IPS-NIHi11 (cell line): ENCODE measurements at places on chromosomes 1 and 21.

DNA sequence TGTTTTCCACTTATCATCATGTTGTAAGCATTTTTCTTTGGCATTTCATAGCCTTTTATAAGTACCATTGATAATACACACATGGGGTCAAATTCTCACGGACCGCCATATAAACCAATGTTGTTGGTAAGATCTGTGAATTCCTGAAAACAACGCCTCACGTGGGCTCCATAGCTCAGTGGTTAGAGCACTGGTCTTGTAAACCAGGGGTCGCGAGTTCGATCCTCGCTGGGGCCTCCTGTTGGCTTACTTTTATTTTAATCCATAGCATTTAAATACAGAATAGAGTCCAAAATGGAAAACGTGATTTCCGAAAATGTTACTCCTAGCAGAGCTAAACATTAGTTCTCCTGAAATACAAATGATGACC is 83.1 kb downstream of the HHIPL2 start:
- peak; percentile 63 for DNase-seq

GRCh38 chr1:89125913-89126580 is at the start of gene GBP2:
TSS of gene GBP2 (minus strand) at chr1:89126114. CDS start at chr1:89121966, 4,148 bp downstream.
- peak; percentile 24 for DNase-seq

- DNase-seq: no peak
Measured at GRCh38 chr1:189607477-189608096, 870.1 kb downstream of the BRINP3 start.

- DNase-seq: no peak
Measured at GRCh38 chr21:23633447-23633940, 1973.8 kb downstream of the MRPL39 start.

DNA sequence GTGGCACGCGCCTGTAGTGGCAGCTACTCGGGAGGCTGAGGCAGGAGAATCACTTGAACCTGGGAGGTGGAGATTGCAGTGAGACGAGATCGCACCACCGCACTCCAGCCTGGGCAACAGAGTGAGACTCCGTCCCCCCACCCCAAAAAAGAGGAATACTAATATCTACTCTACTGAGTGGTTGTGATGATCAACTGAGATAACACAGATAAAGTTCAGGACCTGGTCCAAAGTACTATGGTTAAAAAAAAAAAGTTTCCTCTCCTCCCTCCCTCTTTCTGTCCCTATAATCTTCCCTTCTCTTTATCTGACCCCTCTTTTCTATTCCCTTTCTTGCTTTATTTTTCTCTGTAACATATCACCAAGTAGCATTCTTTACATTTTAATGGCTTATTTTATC is 4.0 kb upstream of the RORC start:
- no peak for DNase-seq

DNA sequence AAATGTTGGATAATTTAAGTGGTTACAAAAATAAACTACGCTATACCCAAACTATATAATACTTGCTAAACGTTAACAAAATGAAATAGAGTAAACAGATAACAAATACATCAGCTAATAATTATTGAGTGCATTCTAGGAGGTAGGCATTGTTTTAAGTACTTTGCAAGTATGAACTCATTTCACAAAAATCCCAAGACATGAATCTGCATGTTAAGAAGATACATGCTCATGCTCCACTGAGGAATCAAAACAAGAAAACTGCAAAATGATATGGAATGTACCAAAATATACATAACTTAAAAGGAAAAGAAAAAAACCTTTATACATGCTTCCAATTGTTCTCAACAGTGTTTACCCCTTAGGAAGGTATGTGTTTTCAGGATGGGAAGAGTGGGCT is 2.5 kb downstream of the FRRS1 start:
- DNase-seq: no peak

GRCh38 chr1:67840449-67840848 is 7.2 kb upstream of the GNG12 start:
- peak; percentile 17 for DNase-seq

- DNase-seq: no peak
Measured at GRCh38 chr1:45566722-45567121, 16.1 kb downstream of the AKR1A1 start.

GRCh38 chr21:43956670-43957035 is 55.5 kb upstream of the TRAPPC10 start:
- DNase-seq: no peak

DNA sequence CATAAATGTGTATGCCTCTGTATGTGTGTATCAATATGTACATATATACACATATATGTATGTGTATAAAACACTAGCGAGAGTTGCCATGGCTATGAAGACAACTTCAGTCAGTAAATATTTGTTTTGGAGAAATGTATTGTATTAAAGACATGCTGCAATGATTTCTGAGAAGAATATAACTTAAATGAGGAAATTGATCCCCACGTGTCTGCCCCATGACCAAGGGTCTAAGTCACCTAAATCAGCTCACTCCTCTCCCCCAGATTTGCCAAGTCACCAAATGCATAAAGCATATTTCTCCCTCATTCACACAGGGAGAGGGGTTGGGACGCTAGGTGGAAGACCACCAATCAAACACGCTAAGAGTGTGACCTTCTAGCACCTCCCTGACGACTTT is 58.3 kb upstream of the LYST start:
- DNase-seq: no peak

GRCh38 chr1:22741118-22741517 is 30.5 kb downstream of the EPHB2 start:
- DNase-seq: no peak

DNA sequence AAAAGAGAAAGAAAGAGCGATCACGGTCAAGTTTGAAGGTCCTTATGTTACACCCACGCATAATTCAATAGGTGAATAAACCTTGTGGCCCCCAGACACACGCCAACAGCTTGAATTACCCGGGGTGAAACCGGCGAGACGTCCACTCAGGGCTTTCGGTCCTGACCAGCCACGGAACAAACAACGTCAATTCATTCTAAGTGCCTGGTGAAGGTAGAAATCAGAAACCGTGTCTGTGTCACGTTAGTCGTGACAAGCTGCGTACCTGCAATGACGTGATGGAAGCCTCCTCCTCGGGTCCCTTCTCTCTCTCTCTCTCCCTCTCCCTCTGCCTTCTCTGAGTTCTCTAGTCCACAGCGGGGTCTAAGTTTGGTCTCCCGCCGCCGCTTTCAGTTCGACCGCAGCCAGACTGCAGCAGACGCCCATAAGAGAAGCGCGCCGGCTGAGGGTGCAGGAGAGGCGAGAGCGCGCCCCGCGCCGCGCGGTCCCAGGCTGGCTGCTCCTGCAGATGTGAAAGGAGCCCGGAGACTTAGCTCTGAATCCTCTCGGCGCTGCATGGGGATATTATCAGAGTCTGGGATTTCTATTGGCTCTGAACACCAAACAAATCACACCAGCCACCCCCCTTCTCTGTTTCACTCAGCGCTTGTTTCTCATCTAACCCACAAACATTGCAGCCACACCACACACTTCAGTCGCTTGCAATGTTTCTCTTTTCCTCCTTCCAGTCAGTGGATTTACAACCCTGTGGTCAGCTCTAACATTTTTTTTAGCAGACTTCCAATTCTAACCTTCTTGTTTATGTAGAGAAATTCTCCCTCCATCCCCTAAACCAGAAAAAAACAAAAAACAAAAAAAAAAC is at the start of gene GREM2:
Gene GREM2, minus strand, starts transcription at position 537 of the 862 bp plus-strand sequence. CDS start 118,680 bp downstream, outside the sequence.
- DNase-seq: peak; percentile 54

DNA sequence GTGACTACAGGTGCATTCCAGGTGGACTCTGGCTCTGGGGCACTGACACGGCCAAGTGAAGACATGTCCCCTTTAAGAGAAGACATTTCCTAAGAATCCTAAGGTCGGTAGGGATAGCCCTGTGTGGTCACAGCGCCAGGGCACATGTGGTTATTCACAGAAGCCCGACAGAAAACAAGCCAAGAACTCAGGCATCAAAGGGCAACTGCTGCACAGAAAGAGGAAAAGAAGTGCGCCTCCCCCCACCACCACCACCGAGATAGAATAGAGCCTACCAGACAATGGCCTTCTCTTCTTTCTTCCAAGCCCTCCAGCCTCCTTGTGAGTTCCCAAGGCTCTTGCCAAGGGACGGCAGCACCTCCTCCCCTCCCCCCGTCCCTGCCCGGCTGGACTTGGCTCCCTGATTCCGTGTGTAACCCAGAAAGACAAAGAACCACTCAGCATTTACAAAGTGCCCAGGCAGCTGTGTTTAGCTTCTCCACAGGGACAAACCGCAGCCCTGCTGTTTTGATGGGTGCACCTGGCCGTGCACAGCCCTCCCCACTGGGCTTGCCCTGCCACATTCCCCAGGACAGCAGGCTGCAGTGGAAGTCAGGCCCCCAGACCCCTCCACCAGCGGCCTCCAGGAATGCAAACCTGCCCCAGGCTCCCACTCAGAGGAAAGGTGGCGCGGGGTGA is 30.2 kb downstream of the TMPRSS2 start:
- DNase-seq: peak; percentile 78

DNA sequence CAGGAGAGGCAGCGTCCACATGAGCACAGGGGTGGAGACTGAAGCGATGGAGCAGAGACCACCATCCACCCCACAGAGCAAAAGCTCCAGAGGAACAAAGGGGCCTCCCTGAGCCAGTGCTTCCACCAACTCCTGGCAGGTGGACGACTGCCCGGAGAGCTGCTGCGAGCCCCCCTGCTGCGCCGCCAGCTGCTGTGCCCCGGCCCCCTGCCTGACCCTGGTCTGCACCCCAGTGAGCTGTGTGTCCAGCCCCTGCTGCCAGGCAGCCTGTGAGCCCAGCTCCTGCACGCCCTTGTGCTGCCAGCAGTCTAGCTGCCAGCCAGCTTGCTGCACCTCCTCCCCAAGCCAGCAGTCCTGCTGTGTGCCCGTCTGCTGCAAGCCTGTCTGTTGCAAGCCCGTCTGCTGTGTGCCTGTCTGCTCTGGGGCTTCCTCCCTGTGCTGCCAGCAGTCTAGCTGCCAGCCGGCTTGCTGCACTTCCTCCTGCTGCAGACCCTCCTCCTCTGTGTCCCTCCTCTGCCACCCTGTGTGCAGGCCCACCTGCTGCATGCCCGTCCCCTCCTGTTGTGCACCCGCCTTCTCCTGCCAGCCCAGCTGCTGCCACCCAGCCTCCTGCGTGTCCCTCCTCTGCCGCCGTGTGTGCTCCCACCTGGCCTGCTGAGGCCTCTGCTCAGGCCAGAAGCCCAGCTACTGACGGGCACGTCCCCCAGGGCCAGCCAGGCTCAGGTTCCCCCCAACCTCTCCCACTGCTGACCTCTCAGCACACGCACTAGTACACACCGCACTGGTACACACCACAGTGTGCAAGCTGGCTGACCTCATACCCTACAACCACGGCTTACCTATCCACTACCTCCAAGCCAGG is 5.4 kb downstream of the KRTAP10-12 start:
- DNase-seq: no peak

GRCh38 chr21:45709173-45709572 is 65.6 kb downstream of the PCBP3 start:
- no peak for DNase-seq

GRCh38 chr1:234735476-234735875 is 125.5 kb upstream of the IRF2BP2 start:
- DNase-seq: no peak

DNA sequence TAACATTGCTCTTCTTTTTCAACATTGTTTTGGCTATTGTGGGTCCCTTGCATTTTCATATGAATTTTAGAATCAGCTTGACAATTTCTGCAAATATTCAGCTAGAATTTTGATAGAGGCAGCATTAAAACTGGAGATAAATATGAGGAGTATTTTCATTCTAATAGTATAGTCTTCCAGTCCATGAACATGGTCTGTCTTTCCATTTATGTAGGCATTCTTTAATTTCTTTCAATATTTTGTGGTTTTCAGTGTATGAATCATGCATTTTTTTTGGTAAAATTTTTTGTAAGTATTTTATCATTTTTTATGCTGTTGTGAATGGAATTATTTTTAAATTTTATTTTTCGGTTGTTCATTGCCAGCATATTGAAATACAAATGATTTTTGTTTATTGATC is 97.2 kb downstream of the DNAH14 start:
- no peak for DNase-seq

DNA sequence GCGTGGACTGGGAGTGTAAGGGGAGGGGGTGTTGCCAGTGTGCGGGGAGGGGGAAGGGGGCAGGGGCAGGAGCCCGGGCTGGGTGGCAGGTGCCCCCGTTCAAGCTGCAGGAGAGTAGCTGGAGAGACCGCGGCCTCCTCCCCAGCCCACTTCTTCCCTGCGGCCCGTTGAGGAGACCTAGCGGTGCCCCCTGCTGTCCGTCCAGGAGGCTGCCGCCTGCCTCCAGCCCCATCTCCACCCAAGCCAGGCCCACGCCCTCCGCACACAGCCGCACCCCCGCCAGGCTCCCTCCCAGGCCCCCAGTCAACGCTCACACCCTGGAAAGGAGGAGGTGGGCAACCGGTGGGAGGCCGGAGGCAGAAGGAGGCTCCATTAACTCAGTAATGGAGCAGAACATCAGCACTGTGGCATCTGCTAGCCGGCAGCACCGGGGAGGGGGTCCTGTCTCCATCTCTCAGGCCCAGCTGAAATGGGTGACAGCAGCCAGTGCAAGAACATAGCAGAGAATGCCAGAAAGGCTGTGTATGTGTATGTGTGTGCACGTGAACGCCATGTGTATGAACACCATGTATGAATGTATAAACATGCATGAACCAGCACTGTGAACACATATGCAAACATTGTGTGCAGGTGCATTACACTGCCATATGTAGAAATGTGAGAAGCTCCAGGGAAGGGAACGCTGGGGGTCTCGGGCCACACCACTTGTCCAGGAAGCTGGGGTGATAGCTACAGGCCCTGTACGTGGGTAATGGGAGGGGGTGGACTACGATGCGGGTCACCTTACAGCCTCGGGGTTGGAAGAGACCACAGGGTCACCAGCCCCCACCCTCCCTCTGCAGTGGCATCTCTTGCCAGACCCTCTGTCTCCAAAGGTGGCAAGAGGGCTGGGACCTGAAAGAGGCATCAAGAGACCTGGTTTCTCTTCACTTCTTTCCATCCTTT is 84.6 kb downstream of the SYT2 start:
- DNase-seq: peak; percentile 94

GRCh38 chr21:33949516-33950430 is 34.2 kb upstream of the ATP5PO start:
- no peak for DNase-seq

- DNase-seq: no peak
Measured at GRCh38 chr1:116226017-116226416, 114.8 kb downstream of the MAB21L3 start.

DNA sequence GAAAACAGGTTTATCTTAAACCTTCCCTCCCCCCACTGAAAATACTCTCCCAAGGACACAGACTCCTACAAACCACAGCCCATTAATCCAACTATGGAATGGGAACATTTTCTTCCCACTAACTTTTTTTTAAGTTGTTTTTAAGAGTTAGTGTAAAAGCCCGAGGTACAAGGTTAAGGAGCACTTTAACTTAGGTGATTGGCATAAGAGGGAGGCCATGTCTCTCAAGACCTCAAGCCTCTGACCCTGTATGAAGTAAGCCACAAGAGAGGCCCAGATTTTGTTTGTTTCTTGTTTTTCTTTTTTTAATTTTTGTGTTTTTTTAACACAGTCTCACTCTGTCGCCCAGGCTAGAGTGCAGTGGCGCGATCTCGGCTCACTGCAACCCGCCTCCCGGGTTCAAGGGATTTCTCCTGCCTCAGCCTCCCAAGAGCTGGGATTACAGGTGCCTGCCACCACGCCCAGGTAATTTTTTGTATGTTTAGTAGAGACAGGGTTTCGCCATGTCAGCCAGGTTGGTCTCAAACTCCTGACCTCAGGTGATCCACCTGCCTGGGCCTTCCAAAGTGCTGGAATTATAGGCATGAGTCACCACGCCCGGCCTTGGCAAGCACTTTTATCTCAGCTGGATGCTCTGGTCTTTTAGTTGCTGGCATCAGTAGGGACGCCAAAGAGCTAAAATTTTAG is 14.4 kb downstream of the ARMH1 start:
- DNase-seq: no peak

GRCh38 chr1:78650114-78650660 is 556 bp downstream of the IFI44 start:
- no peak for DNase-seq
